ENCODE measurements at places on chromosomes 12 and 14. TPM values are rescaled to one million over a fixed set of nuclear protein-coding genes. Genes with fewer than 3 reads are reported as not detected.

RNASE7 gene
- 1.0 TPM for total RNA-seq

DNA sequence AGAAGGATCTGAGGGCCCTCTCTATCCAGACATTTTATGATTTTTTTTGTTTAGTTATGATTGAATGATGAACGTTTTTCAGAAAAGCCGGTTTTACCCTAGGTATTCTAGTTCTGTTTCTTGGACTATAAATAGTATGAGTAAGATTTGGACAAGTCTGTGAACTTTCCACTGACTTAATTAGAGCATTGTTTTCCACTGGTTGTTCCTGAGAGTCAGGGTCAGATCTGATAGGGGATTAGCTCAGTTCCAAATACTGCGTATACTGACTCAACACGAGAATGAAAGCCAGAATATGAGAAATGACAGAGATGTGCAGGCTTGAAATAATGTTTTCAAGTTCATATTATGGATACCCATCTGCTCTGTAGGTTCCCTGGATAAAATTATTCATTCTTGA lies 361.6 kb downstream of the AEBP2 start:
- no peak overlapping the region for H3K27ac ChIP-seq
- H3K36me3 ChIP-seq, result no peaks in the 10 kb centered on the region
- peaks cover 7% of the 10 kb centered on the region for H3K4me1 ChIP-seq
- DNase-seq, result no peak
- no peak overlapping the region for H3K4me3 ChIP-seq

ANKS1B gene
- 10.2 TPM for total RNA-seq

DNA sequence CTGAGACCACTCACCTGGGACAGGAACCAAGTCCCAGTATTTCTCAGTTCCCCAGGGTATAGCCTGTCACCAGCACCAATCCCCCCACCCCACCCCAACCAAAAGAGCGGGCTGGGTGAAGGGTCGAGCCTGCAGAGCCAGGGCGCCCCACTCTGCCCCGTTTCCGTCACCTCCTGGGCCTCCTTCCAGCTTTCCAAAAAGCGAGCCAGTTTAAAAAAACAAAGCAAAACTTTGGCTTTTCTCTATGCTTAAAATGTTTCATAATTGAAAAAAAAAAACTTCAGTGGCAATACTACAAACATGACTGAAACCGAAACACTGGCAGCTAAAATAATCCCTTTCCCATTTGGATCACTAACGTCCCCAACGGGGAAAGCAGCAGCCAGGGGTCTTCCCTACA lies 7.5 kb downstream of the CAMKK2 start:
- H3K4me1 ChIP-seq, result peaks cover 14% of the 10 kb centered on the region

PAX9 gene
- not detected for total RNA-seq

GRCh38 chr14:72416892-72417291 lies 477.0 kb downstream of the DPF3 start:
- no peak overlapping the region for H3K27ac ChIP-seq
- DNase-seq, result no peak
- H3K36me3 ChIP-seq, result no peaks in the 10 kb centered on the region
- H3K4me3 ChIP-seq, result no peak overlapping the region
- no peaks in the 10 kb centered on the region for H3K27me3 ChIP-seq
